Activated CD4-positive, alpha-beta T cell treated with anti-CD3 and anti-CD28 coated beads, Interleukin-2, amount 50 U/mL, for 1 hour (primary cell): ENCODE measurements at places on chromosomes 2 and 18.

DNA sequence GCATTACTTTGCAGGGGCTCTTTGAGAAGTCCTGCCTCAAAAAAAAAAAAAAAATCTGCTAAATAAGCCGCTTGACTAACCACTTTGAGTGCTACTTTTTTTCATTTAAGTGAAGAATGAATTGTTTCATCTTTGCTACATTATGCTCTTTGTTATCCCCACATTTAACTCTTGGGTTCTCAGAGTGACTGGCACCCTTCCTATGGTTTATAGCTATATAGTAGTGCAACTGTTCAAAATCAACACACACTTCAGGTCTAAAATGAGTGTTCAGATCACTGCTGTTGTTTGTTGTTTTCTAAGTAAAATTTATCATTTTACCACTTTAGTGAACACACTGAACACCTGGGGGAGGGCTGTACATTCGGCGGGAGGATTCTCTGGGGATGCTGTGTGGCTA, 13.6 kb downstream of the STPG4 start:
- no peak for DNase-seq

DNA sequence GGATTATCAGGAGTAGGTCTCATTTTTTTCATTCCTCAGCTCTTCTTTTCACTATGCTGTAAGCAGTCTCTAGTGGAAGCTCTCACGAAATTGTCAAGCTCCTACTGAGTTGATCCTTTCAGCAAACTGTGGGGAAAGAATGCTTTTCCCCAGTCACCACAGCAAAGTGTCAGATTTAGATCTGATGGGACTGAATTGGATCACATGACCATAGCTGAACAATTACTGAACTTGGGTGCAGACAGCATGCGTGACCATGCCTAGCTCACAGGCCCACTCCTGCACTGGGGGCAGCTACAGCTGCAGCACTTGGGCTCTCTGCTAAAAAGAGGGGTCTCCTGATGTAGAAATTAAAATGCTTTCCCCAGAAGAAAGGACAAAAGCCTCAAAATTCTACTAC, 3.1 kb downstream of the ARHGAP15 start:
- DNase-seq: no peak

DNA sequence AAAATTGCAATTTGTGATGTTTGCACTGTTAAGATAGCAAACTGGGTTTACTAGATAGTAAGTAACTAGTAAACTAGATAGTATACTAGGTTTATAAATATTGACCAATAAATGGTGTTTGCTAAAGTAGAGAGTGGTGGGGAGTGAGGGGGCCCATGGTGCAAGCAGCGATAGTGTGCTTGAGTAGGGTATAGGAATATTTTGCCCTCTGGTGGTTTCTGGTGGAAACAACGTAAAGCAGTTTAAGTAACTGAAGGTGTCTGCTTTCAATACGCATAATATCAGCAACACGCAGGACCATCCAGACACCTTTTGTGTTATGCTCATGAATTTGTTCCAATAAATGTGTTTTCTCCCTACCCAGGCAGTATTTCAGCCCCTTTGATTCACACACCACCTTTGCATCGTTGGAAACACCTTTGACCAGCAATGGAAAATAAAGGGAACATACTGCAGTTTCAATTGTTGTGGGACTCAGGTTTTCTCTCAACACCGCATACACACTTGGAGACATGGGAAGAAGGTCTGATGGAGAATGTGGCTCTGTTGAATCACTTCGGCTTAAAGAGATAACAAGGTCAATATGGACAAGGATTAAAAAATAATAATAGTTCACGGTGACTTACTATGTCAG, 16.7 kb upstream of the STAT1 start:
- no peak for DNase-seq

- DNase-seq: no peak
These were observed 237.8 kb upstream of the THSD7B start for GRCh38 chr2:136527560-136527959.

DNA sequence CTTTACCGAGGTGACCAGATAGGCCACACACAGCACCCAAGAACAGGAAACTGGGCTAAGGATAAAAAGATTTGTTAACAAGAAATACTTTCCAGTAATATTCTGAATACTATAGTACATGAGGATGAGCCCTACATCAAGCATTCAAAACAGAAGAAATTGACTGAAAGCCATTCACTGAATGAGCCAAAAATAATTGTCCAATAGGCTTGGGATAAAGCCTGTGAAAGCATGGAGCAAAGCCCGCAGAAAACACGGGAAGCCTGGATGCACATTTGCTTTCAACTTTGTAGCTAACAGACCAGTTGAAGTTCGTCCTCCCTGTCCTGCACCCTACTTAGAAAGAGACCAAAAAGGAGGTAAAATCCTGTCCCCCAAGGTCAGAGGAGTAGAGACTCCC, 56.3 kb downstream of the DIPK1C start:
- no peak for DNase-seq

DNA sequence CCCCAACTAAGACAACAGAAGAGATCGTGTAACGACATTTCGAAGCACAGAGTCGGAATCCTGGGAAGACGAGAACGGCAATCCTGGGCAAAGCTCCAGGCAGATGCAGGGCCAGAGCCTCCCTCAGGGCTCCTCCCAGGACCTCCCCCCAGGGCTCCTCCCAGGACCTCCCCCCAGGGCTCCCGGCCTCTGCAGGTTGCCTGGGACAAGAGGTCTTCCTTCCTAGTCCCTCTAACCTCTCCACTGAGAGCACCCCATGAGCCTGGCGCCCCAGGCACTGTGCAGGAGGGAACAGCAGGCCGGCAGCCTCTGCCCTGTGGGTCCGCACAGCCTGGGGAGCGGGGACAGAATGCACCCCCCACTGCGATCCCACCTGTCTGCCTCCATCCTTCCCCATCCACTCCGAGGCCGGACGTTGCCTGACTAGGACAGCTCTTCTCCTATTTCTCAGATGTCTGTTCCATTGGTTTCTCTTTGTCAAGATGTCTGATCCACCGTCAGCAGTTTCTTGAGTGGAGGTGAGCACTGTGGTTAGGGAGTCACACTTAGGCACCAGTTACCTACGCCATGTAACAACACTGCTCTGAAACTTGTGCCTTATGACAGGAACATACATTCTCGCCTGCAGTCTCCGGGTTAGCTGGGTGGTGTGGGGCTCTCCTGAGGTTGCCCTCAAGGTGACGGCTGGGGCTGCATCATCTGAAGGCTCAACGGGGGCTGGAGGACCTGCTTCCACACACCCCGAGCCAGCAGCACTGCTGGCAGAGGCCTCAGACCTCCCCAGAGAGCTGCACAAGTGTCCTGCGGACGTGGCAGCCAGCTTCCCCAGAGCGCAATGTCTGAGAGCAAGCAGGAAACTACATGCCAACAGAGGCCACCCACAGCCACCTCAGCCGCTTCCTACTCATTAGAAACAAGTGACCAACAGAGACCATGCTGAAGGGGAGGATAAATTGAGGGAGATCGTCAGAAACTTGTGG, 28.9 kb downstream of the ADI1 start:
- no peak for DNase-seq

GRCh38 chr2:135985826-135986393, 484 bp upstream of the DARS1 start:
- peak; percentile 59 for DNase-seq

GRCh38 chr2:124079045-124079444, 54.0 kb downstream of the CNTNAP5 start:
- no peak for DNase-seq

- DNase-seq: no peak
These were observed 174.5 kb upstream of the ZEB2 start for GRCh38 chr2:144694456-144694855.

DNA sequence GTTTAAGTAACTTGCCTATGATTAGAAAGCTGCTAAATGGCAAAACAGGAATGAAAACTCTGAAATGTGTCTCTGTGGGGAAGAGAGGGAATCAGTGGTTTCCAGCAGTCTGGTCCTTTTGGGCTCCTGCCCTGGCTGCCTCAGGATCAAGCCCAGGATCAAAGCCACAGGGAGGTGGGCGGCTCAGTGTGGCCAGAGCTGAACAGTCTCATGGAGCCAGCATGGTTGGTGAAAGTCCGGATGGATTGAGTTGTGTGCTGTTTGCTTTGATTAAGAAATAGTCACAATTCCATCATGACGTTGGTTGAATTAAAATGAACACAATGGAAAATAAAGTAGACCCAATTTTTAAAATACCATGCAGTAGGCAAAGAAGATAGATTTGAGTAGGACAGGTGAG, 344.2 kb downstream of the LPIN1 start:
- DNase-seq: no peak

DNA sequence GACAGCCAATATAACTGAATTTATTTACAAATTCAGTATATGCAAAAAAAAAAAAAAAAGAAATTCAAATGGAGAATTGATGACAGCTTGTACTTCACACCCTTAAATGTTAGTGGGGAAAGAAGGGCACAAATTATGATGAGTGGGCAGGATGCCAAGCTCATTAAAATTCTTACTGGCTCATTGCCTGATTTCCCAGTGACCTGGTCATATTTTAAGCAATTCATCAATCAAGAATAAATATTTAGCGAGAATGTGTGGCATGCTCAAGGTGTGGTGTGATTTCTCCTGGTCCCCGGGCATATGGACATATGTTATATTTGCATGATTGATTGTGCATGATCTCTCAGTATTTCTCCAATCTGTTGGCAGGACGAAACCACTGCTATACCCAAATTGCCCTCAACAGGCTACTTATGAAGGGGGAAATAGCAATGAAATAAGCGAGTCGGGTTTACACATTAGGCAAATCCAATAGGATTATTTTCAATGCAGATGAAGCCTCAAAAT, 883.0 kb downstream of the LRRTM4 start:
- DNase-seq: no peak

- DNase-seq: no peak
These were observed 102.9 kb downstream of the TANC1 start for GRCh38 chr2:159071190-159071915.

DNA sequence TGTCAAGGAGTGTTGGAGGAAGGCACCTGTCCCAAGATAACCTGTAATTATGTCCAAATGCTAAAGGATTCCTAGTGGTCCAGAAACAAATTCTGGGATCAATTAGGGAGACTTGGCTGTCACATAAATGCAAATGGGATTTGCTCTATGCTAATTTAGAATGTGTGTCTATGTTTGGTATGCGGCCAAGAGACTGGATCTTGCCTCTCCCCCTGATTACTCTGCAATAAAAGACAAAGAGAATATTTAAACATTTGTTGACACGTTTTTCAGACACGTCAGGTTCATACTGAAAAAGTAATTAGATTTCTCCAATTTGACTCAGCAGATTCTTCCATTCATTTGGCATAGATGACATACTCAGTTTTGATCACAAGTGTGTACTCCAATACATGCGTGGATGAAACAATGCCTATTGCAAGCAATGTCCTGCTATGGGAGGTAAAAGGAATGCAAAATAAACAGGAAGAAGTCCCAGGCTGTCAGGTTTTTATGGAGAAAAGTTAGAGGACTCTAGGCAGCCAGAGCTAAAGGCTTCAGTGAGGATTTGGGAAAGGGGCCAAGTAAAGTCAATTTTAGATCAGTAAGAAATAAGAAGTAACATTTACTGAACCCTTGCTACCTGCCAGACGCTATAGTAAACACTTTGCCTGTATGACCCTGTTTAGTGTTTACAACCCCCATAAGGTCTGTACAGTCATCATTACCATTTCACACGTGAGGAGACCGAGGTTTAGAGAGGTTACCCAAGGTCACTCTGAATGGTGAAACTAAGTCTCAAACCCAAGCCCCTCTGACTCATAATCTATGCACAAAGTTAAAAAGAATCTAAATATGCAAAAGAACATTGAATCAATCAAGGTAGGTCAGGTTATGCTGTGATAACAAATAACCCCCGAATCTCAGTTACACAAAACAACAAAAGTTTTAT, 7.8 kb downstream of the ANTXR1 start:
- DNase-seq: no peak

DNA sequence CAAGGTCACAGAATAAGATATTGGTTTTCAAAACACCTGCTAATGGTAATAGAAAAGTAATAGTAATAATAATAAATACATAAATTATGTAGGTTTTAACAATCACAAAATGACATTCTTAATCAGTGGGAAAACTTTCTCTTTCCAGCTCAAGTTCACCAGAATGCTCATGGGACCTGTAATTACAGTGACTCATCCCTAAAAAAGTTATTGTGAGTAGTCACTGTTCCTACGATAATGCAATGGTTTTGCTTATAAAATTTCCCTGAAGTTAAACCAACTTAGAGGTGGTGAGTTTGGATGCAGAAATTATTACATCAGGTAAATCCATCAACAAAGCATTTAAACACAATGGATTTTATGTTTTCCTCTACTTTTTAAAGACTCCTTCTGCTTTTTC, 502.3 kb downstream of the PID1 start:
- DNase-seq: no peak

DNA sequence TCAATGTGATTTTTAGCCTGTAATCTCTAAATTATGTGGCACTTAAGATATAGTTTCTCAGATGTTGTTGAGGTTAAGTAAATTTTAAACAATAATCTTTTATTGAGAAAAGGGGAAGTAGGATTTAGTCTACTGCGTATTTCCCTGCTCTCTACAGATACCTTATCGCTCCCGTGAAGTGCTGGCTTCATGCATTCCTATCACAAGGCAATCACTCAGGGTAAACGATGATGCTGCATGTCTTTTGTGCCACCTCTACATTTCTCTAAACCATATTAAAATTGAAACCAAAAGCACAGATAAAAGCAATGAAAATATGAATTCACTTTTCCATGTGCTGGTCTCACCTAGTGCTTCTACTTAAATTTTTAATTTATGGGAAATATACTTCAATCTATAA, 14.4 kb upstream of the RPE start:
- no peak for DNase-seq

- DNase-seq: no peak
These were observed 17.8 kb upstream of the RBBP8 start for GRCh38 chr18:22915337-22915736.

DNA sequence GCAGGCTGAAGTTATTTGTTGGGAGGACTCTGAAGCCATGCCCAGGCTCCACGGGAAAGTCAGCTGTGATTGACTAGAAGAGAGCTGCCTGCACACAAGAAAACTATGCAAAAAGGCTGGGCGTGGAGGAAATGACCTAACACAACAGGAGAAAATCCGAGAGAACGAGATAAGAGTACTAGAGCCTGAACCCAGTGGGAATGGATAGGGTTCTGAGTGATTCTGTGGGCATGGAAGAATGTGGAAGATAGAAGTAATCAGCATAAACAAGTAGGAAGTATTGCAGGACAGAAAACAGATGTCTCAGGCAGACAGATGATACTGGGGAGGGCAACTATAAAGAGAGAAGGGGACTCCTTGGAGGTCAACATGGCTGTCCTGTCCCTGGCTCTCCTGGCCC, 12.1 kb upstream of the COPS8 start:
- no peak for DNase-seq

- DNase-seq: no peak
These were observed 30.4 kb downstream of the EPAS1 start for GRCh38 chr2:46327627-46328026.
